ENCODE measurements at places on chromosomes 7 and 10.

DNA sequence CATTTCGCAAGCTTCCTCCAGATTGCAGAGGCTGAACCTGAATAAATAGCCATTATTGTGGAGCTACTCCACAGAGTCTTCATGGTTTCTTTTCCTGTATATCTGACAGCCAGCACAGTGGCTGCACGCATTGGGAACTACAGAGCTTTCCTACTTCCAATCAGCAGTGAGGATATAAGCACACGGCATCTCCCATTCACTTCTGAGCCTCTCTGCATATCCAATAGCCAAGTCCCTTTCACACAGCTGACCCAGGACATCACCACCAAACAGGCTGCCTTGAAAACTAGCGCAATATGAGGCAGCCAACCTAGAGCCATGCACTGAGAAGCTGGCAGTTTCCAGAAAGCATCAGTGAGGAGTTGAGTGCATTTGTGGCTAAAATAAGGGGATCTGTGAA is 11.6 kb downstream of the C10orf90 start:
- no peak for DNase-seq

DNA sequence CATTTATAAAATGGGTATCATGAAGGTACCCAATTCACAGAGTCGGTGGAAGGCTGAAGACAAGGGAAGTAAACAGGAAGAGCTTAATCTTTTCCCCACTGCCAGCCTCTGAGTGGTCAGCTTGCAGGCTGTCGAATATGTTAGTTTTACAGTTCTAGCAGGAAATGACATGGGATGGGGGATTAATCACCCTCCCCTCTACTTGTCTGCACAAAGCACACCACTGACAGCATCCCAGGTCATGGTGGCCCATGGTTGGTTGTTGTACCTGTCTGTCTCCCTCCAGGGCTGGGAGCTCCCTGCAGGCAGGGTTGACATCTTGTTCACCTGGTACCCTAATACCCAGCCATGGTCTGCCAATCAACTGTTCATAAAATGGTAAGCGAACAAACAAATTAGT is 55.6 kb downstream of the GRB10 start:
- DNase-seq = peak; percentile 53

GRCh38 chr7:134165252-134165651 is 38.1 kb downstream of the LRGUK start:
- no peak for DNase-seq

GRCh38 chr10:7277432-7277831 is 133.4 kb downstream of the SFMBT2 start:
- no peak for DNase-seq

DNA sequence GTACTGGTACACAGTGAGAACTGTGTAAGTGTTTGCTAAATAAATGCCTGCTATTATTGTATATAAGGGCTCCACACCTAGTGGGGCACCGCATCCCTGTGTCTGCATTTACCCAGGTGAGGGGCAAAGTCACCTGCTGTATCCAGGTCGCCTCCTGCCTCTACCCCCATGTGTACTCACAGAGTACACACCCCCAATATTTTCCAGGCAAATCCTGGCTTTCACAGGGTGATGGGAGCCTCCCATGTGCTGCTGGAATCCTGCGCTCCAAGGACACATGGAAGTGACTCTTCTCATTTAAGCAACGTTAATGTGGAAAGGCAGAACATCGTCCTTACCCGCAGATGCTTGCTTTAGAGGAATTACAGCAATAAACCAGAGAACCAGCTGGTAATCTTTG is 48.2 kb downstream of the ARHGAP22 start:
- DNase-seq = no peak

DNA sequence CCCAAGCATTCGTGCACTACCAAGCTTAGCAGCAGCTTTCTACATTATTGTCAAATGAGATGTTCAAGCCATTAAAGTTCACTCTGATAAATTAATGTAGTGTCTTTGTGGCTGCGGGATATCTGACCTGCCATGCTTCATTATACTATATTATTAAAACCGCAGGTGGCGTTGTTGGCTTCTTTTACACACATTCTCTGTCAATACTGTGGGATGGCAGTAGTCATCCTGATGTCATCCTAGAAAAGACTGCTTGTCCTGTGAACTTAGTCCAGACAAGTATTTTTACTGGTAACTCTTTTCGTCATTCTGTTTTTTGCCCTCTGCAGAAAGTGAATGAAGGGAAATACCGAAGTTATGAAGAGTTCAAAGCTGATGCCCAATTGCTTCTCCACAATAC is 103.9 kb downstream of the ZMYND11 start:
- peak; percentile 9 for DNase-seq

GRCh38 chr10:21396889-21397288 is 128.6 kb downstream of the SKIDA1 start:
- DNase-seq = no peak

- peak; percentile 12 for DNase-seq
Observed at GRCh38 chr10:94287336-94287735, 75.4 kb downstream of the NOC3L start.

DNA sequence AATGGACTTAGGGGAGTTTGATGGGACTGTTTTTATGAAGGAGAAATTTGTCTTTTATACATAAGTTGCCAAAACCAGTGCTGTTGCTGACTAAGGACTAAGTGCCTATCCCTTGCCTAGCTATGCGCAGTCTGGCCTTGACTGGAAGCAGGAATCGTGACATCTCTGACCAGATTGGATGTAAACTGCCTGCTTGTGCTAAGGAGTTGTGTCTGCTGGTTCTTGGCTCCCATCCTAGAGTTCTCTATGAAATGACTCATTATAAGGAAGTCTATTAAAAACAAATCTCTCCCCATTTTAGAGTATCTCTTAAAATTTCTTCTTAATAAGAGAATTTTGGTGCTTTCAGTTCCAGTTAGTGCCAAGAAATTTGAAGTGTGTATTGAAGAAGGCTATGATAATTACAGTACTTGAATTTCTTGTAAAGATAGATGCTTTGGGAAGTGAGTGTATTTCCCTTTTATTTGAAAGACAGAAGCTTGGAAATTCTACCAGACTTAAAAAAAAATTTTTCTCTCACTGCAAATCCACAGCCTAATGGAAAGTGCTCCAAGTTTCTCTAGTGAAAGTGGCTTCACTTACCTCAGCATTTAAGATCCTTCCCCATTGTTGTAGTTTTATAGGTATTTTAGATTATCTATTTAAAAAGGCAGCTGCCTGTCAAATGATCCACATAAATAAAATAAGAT is 77.6 kb downstream of the BICC1 start:
- peak; percentile 96 for DNase-seq

DNA sequence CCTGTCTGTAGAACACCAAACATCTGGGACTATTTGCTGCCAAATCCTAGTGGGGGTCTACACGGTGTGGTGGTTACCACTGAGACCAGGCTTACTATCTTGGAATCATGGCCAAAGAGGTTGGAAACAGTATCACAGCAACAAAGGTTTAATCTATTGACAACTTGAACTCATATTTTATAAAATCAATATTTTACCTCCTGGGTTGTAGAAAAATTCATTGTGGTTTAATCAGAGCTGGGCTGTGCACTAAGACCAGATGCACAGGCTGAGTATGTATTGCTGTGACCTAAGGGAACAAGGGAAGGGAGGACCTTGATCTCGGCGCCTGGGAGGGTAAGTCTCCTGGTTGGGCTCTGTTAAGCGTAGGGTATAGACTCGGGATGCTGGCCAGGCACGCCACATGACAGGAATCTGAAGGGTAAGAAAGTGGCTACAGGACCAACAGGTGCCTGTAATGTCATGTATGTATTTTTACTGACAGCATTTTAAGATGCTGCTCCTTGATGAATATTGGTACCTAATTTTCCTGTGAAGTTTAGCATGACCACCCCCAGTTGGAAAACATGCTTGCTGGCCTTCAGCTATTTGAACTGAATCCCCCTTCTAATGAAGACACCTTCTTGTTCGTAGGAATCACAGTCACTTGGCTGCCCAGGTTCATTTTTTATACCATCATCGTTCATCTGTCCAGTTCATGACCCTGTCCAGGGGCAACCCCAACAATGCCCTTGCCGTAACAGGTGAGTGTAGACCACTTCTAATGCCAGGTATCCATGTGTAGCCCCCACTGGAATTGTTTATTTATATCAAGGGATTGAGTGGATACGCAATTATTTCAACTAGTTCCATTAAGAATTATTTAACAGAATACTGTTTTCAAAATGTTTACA is 79.5 kb downstream of the EZH2 start:
- DNase-seq = no peak
